ENCODE measurements at places on chromosomes 7 and 10.
A peak's percentile ranks its signal among the peaks of the same experiment; 100 is the strongest.

- peak; percentile 37 for DNase-seq
These were observed 38.8 kb downstream of the SLC29A3 start for GRCh38 chr10:71357792-71358265.

GRCh38 chr7:99219185-99219767 is 11.4 kb upstream of the KPNA7 start:
- no peak for DNase-seq

GRCh38 chr10:3853547-3854303 is 68.7 kb upstream of the KLF6 start:
- DNase-seq, result no peak

DNA sequence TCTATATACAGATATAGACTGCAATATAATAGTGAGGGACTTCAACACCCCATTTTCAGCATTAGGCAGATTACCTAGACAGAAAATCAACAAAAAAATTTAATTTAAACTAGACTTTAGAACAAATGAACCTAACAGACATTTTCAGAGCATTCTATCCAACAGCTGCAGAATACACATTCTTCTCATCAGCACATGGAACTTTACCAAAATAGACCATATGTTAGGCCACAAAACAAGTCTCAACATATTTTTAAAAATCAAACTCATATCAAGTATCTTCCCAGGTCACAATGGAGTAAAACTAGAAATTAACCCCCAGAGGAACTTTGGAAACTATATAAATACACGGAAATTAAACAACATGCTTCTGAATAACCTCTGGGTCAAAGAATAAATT is 169.6 kb downstream of the MTERF1 start:
- DNase-seq, result no peak

GRCh38 chr7:77430927-77431326 is 14.8 kb upstream of the GSAP start:
- no peak for DNase-seq

DNA sequence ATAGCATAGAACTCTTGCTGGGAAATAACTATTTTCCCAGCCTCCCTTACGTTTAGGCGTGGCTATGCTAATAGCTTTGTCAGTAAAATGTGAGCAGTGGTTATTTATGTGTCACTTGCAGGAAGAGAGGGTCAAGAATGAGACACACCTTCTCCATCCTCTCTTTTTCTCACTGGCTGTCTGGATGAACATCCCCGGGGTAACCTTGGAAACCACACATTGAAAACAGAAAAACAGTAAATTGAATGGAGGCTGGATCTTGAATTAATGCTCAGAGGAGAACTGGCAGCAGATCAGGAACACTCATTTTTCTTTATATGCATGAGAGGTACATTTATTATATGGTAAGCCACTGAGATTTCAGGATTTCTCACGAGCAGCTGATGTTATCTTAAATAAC is 127.6 kb downstream of the DNAJB9 start:
- DNase-seq, result no peak

DNA sequence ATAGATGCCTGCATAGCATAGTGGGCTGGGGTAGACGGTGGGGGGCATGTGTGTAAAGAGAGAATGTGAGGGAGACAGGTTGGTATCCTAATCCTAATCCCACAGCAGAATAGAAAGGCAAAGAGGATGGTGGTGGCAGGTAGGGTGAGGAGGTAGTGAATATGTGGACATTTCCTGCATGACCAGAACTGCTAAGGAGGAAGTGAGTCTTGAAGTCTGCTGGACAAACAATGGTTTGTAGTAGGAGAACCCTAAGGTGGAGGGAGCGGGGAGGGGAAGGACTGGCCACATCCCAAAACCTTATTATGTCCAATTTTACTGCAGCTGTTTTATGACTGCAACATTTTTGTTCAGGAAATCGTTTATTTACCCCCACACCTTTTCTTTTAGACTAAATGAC is 279.7 kb downstream of the AUTS2 start:
- no peak for DNase-seq

- DNase-seq, result no peak
These were observed 910 bp downstream of the WIPF3 start for GRCh38 chr7:29806995-29807841.

GRCh38 chr7:117784315-117784714 is 88.9 kb downstream of the CTTNBP2 start:
- DNase-seq, result no peak

DNA sequence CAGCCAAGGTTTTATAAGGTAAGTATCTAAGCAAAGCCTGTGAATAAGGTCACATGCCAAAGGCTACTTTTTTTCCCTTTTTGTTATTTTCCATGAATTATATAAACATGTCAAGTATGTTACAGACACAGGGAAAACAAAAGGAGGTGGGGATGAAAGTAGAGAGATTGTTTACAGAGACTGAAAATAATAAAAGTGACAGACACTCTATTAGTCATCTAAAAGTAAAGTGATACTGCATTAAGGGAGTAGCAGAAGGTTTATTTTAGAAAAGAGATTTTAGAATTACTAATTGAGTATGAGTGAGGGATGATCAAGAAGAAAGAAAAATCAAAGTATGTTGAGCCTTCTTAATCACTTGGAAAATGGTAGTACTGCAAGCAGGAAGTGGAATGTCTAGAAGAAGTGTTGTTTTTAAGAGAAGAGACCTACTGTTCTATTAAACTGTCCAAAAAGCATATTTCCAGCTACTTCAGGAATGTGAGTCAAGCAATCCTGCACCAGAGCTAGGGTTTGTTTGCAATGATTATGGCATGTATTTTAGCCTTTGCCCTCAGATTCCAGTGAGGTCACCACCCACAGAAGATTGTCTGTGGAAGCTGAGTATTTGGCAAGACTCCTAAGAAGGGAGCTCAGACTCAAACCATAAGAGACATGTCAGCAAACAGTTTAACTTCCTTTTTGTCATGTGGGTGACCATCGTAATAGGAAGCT is 177.9 kb upstream of the PLXDC2 start:
- DNase-seq, result peak; percentile 65

DNA sequence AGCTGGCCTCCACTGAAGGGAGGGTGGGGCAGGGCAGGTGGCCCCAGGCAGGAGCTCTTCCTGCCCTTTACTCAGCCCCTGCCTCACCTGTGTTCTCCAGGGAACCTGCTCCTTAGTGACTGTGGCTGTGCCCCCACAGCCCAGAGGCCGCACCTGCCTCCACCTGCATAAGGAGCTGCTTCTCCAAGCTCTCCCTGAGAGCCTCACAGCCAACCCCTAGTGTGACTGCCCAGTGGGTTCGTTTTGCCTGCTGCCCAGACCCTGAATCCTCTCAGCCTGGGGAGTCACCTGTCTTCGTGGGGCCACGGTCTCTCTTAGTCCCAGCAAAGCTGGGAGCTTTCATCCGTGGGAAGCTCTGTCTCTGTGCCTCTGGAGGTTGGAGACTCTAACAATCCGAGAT is 94.4 kb downstream of the GLRX3 start:
- DNase-seq, result no peak

GRCh38 chr7:7157177-7157886 is 25.0 kb upstream of the C1GALT1 start:
- peak; percentile 79 for DNase-seq

DNA sequence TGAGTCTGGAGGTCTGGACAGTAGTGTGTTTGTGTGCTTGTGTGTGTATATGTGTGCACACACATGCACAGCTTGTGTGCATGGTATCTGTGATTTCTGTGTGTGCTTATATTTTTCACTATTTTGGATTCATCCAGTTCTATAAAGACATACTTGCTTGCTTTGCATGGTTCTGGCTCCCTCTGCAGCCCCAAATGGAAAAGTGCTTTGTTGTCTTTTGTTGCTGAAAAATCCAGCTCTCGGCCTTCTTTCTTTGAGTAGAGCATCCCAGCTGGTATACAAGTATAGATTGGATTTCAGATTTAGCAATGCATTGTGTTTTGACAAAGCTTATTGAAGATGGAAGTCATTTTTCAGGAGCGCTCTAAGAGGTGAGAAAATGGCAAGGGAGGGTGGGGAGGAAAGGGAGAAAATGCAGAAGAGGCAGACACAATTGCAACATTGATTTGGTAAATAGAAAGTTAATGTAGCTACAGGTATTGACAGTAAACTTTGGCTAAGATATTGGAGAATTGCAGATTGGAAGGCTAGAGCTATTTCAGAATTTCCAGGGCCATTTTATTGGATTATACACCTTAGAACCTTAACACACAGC is 333.9 kb downstream of the AUTS2 start:
- DNase-seq, result no peak

GRCh38 chr10:131824371-131825149 is 76.2 kb upstream of the PPP2R2D start:
- DNase-seq, result no peak

GRCh38 chr7:140018125-140019043 is 44.4 kb downstream of the PARP12 start:
- no peak for DNase-seq

- no peak for DNase-seq
These were observed 28.4 kb downstream of the PLXNA4 start for GRCh38 chr7:132547821-132548220.

- DNase-seq, result no peak
These were observed 222.2 kb downstream of the DNAJB6 start for GRCh38 chr7:157558875-157559595.

DNA sequence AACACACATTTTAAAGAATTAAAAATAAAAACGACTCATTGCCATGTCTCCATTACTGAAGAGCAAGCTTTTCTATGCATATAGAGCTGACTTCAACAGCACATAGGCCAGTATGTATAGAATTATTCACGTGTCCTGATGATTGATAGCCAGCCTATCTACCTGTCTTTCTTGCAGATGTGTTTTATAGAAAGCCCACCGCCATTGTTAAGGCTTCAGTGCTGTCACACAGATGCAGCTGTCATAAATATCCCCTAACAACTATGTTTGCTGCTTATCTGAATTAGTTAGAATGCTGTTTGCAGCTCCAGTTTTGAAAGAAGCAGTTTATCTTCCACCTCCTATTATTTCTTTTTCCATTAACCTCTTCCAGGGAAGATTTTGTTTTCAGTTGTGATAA is 235.9 kb downstream of the SLC25A13 start:
- DNase-seq, result no peak

DNA sequence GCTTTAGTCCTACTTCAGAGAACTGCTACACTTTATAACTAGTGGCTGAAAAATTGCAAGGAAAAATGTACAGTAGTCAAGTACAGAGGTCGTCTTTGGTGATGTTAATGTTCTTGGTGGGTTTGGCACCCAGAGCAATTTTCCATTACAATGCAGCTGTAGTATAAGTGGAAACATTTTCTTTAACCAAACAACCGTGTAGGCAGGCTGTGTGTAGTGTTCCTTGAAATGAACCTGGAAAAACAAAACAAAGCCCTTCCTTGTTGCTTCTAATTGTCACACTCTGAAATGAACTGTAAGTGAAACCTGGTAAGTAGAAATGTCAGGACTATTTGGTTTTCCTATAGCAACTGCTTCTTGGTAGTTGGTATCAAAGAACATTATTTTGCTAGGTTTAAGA is 256.9 kb downstream of the MDFIC start:
- no peak for DNase-seq

- DNase-seq, result peak; percentile 11
These were observed 1067.5 kb downstream of the NRG3 start for GRCh38 chr10:82942286-82943099.

GRCh38 chr7:108284349-108285002 is 154.3 kb upstream of the LAMB4 start:
- no peak for DNase-seq

GRCh38 chr7:132577206-132578049 is 1.2 kb upstream of the PLXNA4 start:
- no peak for DNase-seq

Data from ELR (cell line).